ENCODE measurements at places on chromosomes 11 and 22. TPM values are rescaled to one million over a fixed set of nuclear protein-coding genes. Genes with fewer than 3 reads are reported as not detected.

DNA sequence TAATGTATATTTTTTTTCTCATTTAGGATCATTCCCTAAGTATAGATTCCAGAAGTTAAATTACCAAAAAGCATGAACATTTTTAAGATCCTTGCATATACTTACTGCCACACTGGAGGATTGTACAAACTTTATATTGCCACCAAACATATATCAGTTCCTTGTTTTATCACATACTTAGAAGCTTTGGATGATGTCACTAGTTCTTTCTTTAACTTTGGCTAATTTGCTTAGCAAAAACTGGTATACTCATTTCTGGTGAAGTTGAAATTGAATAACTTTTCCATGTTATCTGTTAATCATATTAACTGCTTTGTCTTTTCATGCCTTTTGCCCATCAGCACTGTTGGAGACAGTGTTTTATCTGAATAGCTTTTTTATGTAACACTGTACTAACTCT is 31.6 kb upstream of the PRDM10 start:
- no peak overlapping the region for H3K27ac ChIP-seq
- H3K27me3 ChIP-seq, result no peaks in the 10 kb centered on the region
- H3K4me3 ChIP-seq, result no peak overlapping the region
- H3K4me1 ChIP-seq, result no peaks in the 10 kb centered on the region
- no peaks in the 10 kb centered on the region for H3K36me3 ChIP-seq

DNA sequence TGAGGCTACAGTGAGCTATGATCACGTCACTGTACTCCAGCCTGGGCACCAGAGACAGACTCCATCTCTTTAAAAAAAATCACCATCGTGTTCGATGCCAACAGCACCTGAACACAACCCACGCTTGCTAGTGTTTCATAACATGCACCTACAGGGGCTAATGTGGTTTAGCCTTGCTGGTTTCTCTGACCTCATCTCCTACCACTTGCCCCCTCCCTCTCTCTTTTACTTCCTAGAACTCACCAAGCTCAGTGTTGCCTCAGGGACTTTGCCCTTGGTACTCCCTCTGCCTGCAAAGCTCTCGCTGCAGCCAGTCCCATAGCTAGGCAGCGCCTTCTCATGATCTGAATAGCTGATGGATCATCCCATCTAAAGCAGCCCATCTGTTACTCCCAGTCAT is 99.8 kb downstream of the FBXO7 start:
- no peaks in the 10 kb centered on the region for H3K27me3 ChIP-seq
- DNase-seq, result no peak
- no peaks in the 10 kb centered on the region for H3K36me3 ChIP-seq
- H3K4me1 ChIP-seq, result peaks cover 23% of the 10 kb centered on the region
- no peak overlapping the region for H3K27ac ChIP-seq

DNA sequence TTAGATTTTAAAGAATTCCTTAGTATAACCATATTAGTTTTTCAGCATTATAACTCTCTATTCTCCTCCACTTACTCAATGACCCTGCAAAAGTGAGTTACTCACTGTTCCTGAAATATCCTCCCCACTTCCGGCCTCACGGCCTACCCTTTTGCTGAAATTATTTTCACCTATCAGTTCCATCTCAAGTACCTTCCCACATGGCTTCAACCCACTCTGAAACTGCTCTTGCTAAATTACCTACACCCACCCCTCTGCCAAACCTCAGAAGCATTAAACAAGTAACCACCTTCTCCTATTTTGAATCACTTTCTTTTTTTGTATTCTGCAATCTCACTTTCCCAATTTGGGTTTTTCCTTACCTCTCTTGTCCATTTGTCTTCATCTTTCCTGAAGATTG is 37.7 kb downstream of the OR5P2 start:
- no peak overlapping the region for H3K4me3 ChIP-seq
- no peaks in the 10 kb centered on the region for H3K36me3 ChIP-seq
- no peaks in the 10 kb centered on the region for H3K4me1 ChIP-seq
- H3K27ac ChIP-seq, result no peak overlapping the region
- no peak for DNase-seq

GRCh38 chr11:128498721-128499245 is 88.6 kb downstream of the ETS1 start:
- H3K4me3 ChIP-seq, result no peak overlapping the region
- peak overlapping the region; percentile 8 for H3K27ac ChIP-seq
- no peak for DNase-seq
- H3K4me1 ChIP-seq, result peaks cover 88% of the 10 kb centered on the region

- H3K4me3 ChIP-seq, result no peak overlapping the region
- H3K36me3 ChIP-seq, result no peaks in the 10 kb centered on the region
- no peaks in the 10 kb centered on the region for H3K27me3 ChIP-seq
- DNase-seq, result no peak
- H3K4me1 ChIP-seq, result peaks cover 10% of the 10 kb centered on the region
- H3K27ac ChIP-seq, result peak overlapping the region; percentile 37
Observed at GRCh38 chr22:25002241-25002985, 49.9 kb downstream of the KIAA1671 start.

DNA sequence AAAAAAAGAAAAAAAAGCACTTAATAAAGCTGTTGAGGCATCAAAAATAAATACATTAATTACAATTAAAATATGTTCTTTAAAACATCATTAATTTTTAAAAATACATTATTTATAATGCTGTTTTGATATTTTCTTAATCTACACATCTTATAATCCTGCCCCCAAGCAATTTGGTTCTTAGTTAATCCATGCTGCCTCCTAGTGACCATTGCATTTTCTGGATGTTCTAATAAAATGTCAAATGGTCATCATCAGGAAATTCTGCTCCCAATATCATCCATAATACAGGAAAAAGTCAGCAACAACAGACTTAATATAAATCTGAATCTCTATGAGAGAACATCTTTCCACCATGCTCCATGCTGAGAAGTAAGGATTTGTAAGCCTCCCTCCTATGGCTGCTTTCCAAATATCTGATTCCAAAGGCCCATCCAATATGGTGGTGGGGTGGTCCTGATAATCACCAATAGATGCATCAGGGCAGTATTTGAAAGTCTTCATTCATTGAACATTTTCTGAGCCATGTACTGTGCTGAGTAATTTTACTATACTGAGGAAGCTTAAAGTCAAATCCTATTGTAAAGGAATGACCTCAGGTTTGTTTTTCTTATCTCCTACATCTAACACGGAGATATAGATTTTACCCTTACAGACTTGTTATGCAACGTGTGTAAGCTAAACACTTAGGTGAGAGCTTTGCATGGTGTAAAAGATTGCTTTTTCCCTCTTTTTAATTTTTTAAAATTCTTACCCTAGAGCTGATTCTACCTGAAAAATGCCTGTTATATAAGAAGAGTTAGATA is 124.7 kb upstream of the BMAL1 start:
- no peaks in the 10 kb centered on the region for H3K36me3 ChIP-seq
- H3K27me3 ChIP-seq, result no peaks in the 10 kb centered on the region
- no peaks in the 10 kb centered on the region for H3K4me1 ChIP-seq

DNA sequence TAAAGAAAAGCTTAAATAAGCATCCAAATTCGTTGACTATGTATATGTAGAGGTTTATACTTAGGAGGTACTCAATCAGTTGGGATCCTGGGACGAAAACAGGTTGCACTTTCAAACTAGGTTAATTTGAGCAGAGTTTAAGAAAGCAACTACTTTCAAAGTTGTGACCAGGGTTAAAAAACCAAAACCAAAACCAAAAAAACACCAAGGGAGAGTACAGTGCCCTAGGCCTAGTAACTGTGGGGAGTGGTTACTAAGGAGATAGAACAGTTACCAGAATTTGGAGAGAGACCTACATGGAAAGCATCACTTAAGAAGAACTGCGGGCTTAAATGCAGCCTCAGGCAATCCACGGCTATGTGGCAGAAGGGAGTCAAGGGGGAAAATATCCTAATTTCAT is 148.3 kb downstream of the JRKL start:
- peaks cover 10% of the 10 kb centered on the region for H3K4me1 ChIP-seq
- no peak overlapping the region for H3K27ac ChIP-seq
- no peak overlapping the region for H3K4me3 ChIP-seq
- DNase-seq, result no peak
- H3K27me3 ChIP-seq, result no peaks in the 10 kb centered on the region

GRCh38 chr11:45451766-45452440 is 165.8 kb upstream of the SYT13 start:
- H3K4me1 ChIP-seq, result no peaks in the 10 kb centered on the region
- DNase-seq, result no peak
- H3K27ac ChIP-seq, result no peak overlapping the region
- H3K4me3 ChIP-seq, result no peak overlapping the region

Gene DRD2
- total RNA-seq, result not detected

- H3K27ac ChIP-seq, result no peak overlapping the region
- H3K36me3 ChIP-seq, result no peaks in the 10 kb centered on the region
- H3K27me3 ChIP-seq, result no peaks in the 10 kb centered on the region
- DNase-seq, result peak; percentile 78
- no peak overlapping the region for H3K4me3 ChIP-seq
Observed at GRCh38 chr22:23053051-23053707, 17.1 kb upstream of the GNAZ start.

Gene CBLIF
- total RNA-seq, result not detected

DNA sequence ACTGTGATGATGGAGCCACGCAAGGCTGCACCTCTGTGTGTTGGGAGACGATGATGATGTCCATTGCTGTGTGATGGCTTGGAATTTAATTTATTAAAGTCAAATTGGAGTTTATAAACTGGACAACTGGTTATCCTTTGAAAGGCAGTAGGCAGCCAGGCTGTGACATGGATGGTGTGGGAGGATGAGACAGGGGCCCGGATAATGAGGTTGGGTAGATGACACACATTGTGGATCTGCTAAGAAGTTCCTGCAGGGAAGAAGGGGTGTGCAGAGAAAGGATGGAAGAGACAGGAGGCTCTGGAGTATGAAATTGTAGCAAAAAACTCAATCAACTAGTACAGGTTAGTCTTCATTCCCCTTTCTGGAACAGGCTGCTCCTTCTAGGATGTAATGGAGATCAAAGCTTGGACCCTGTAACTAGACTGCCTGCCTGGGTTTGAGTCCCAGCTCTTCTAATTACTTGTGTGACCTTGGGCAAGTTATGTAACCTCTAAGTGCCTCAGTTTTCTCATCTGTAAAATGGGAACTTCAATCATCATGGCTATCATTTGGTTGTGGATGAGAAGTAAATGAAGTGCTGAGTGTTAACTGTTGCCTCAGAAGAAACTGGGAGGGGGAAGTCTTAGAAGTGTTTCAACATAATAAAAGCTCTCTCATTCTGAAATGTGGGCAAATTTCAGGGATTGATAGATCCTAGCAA is 4.2 kb upstream of the HINFP start:
- H3K27ac ChIP-seq, result no peak overlapping the region
- no peaks in the 10 kb centered on the region for H3K27me3 ChIP-seq
- no peak for DNase-seq
- no peak overlapping the region for H3K4me3 ChIP-seq
- H3K4me1 ChIP-seq, result peaks cover 10% of the 10 kb centered on the region

GRCh38 chr11:88281317-88281712 is 56.2 kb downstream of the CTSC start:
- H3K36me3 ChIP-seq, result no peaks in the 10 kb centered on the region
- no peaks in the 10 kb centered on the region for H3K27me3 ChIP-seq
- H3K4me3 ChIP-seq, result no peak overlapping the region
- peaks cover 53% of the 10 kb centered on the region for H3K4me1 ChIP-seq

GRCh38 chr11:14422052-14422813 is 63.2 kb upstream of the RRAS2 start:
- H3K4me1 ChIP-seq, result peaks cover 47% of the 10 kb centered on the region
- DNase-seq, result peak; percentile 95
- no peaks in the 10 kb centered on the region for H3K27me3 ChIP-seq
- H3K36me3 ChIP-seq, result no peaks in the 10 kb centered on the region
- H3K27ac ChIP-seq, result peak overlapping the region; percentile 51

DNA sequence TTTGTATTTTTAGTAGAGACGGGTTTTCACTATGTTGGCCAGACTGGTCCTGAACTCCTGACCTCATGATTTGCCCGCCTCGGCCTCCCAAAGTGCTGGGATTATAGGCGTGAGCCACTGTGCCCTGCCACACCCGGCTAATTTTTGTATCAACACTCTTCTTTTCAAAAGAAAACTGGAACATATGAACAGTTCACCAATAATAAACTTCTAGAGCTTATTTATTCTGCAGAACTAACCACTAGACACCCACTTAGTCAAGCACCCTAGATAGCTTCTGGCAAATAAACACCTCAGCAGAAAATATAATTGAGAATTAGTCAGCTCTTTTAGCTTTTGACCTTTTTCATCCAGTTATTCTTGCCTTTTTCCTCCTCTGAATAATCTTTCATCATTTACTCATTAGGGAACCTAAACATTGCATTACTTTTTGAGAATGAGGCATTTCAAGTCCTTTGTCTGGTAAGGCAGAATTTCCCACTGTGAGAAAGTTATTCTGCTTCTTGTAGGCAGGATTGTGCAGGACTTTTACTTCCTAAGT is 27.3 kb upstream of the TMEM41B start:
- no peaks in the 10 kb centered on the region for H3K36me3 ChIP-seq
- H3K4me3 ChIP-seq, result no peak overlapping the region
- H3K27me3 ChIP-seq, result no peaks in the 10 kb centered on the region
- H3K27ac ChIP-seq, result no peak overlapping the region
- H3K4me1 ChIP-seq, result no peaks in the 10 kb centered on the region

Gene CD3E
- 1.2 TPM for total RNA-seq

DNA sequence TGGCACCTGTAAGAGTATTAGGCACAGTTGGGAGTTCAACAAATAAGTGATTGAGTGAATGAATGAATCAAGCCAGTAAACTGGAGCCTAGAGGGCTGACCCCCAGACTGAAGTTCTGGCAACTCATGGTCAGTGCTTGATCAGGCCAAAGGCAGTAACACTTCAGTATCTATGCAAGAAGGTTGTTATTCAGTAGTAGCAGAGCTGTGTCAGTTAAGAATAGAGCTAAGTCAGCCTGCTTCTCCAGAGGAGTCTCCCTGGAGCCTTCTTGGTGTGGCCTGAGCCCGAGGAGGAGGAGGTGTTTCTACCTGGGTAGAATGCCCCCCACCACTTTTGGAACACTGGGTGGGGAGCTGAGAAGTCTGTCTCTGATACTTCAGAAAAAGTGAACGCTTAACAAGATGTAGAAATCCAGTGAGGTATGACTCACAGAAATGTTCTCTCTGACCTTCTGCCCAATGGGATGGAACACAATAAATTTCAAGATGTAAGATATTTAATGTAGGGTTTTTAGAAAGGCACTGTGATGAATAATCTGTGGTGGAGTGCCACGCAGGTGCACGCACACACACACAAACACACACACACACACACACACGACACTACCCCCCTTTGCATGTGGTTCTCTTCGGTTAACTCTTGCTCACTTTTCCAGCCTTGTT is 219.9 kb downstream of the HIPK3 start:
- no peaks in the 10 kb centered on the region for H3K4me1 ChIP-seq
- no peak for DNase-seq
- H3K27ac ChIP-seq, result no peak overlapping the region
- H3K4me3 ChIP-seq, result no peak overlapping the region

GRCh38 chr22:26942637-26942957 is 285.2 kb downstream of the MIAT start:
- no peak for DNase-seq
- no peaks in the 10 kb centered on the region for H3K36me3 ChIP-seq
- H3K4me1 ChIP-seq, result no peaks in the 10 kb centered on the region

Gene KCNE3
- 7.1 TPM for total RNA-seq

GRCh38 chr11:61603667-61604066 is 22.8 kb upstream of the SYT7 start:
- no peaks in the 10 kb centered on the region for H3K27me3 ChIP-seq
- peaks cover 3% of the 10 kb centered on the region for H3K4me1 ChIP-seq
- no peak overlapping the region for H3K4me3 ChIP-seq
- H3K27ac ChIP-seq, result peak overlapping the region; percentile 66
- DNase-seq, result no peak
- H3K36me3 ChIP-seq, result no peaks in the 10 kb centered on the region
